ENCODE measurements at places on chromosomes 7 and 10.

DNA sequence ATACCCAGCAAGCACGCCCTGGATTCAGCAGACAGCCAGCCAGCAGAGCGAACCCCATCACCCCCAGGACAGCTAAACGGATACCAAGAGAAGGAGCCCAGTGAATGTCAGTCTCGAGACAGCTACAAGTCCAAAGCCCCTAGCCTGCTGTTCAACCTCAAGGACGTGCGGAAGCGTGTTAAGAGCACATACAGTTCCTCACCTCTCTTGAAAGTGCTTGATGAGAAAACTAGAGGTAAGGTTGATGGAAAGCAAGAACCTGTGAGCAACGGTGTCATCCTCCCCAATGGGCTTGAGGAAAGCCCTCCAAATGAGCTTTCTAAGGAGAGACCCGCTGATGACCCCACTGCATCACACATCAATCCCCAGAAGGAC, 24.9 kb downstream of the C10orf71 start:
- DNase-seq, result no peak
- H3K4me3 ChIP-seq, result no peak overlapping the region
- H3K4me1 ChIP-seq, result no peaks in the 10 kb centered on the region
- no peaks in the 10 kb centered on the region for H3K27me3 ChIP-seq
- no peak overlapping the region for H3K27ac ChIP-seq
- no peaks in the 10 kb centered on the region for H3K36me3 ChIP-seq

DNA sequence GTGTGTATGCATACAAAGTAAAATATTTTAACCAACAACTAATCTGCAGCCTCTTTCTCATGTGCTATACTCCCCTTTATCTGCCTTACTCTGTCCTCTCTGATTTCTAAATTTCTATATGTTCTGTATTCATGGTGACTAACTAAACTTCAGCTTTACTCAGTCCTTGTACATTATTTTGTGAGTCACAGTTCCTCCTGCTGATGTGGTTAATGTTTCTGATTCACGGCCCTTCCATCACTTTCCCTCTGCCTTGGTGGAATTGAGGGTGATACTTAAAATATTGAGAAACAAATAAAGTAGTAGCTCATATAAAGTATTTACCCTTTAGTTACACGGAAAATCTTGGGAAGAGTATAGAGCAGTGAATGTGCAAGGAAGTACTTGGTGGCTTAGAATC, 899.1 kb upstream of the ZWINT start:
- H3K27me3 ChIP-seq, result no peaks in the 10 kb centered on the region
- H3K36me3 ChIP-seq, result no peaks in the 10 kb centered on the region
- no peak overlapping the region for H3K27ac ChIP-seq

GRCh38 chr7:114889646-114890285, 32.1 kb upstream of the MDFIC start:
- no peaks in the 10 kb centered on the region for H3K4me1 ChIP-seq
- no peak overlapping the region for H3K4me3 ChIP-seq
- no peaks in the 10 kb centered on the region for H3K36me3 ChIP-seq
- H3K27me3 ChIP-seq, result no peaks in the 10 kb centered on the region
- no peak overlapping the region for H3K27ac ChIP-seq

GRCh38 chr10:66886848-66887247, 39.0 kb upstream of the LRRTM3 start:
- no peaks in the 10 kb centered on the region for H3K36me3 ChIP-seq
- H3K27me3 ChIP-seq, result no peaks in the 10 kb centered on the region
- no peaks in the 10 kb centered on the region for H3K4me1 ChIP-seq
- no peak for DNase-seq

DNA sequence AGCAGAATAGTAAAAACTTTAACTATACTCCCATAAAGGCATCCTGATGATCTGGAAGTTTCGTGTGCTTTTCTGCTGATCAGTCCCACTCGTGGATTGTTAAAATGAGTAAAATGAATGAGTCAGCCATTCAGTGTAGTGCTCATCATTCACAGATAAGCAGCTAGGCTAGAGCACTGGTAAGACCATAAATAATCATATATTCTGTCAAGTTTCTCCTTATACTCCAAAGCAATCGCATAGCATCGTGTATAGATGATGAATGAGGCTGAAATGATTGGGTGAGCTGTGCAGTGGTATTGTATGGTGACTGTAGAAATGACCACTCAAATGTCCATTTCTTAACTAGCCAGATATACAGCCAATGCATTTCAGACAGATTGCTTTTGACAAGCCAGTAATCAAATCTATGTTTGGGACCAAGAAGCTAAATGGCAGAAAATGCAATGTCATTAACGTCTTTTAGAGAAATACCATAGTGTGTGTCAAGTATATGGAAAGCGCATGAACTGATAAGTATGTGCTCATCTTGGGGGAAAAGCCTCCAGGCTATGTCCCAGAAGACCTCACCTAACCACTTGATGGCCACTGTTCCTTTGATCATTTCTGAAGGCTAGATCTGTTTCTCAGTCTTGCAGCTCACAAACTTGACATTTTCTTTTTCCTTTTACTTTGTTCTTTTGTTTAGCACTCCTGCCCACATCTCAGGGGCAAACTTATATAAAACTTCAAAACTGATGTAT, 227.2 kb upstream of the FAM3C start:
- no peak for DNase-seq
- H3K27ac ChIP-seq, result no peak overlapping the region
- H3K4me1 ChIP-seq, result no peaks in the 10 kb centered on the region
- H3K4me3 ChIP-seq, result no peak overlapping the region
- H3K27me3 ChIP-seq, result no peaks in the 10 kb centered on the region

DNA sequence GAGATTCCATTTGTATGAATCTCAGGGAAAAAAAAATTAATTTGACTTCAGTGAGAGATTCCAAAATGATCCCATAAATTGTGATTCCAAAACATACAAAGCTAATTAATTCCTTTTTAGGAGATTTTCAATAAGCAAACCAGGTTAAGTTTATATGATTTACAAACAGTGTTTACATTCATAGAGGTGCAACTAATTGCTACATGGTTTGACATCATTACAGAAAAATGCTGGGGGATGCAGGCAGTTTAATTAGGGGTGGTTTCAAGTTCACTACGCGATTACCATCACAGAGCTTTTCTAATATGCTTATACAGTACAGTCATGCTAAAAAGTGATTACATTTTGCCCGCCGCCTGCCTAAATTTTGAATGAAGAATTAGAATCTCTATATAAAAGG, 143.2 kb upstream of the MGMT start:
- no peaks in the 10 kb centered on the region for H3K36me3 ChIP-seq
- H3K27me3 ChIP-seq, result no peaks in the 10 kb centered on the region
- H3K4me1 ChIP-seq, result no peaks in the 10 kb centered on the region

DNA sequence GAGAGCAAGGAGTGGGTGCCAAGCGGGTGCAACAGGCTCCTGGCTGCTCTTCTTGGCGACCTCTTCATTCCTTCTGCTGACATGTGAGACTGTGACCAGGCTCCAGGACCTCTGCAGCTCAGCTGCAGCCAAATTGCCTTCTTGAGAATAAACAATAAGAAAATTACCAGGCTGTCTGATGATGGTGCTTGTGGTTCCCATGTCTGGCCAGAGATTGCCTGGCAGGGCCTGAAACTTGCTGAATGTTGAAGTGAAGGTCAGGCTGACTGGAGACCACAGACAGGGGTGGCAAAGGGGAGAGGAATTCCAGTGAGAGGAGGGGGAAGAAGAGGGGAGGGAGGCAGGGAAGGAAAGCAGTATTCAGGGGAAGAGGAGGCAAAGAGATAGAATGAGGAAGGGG, 497.4 kb upstream of the PODXL start:
- no peaks in the 10 kb centered on the region for H3K36me3 ChIP-seq
- H3K27ac ChIP-seq, result no peak overlapping the region
- DNase-seq, result no peak
- H3K4me1 ChIP-seq, result no peaks in the 10 kb centered on the region
- H3K4me3 ChIP-seq, result no peak overlapping the region
- no peaks in the 10 kb centered on the region for H3K27me3 ChIP-seq

GRCh38 chr7:6705959-6706665, 635 bp downstream of the ZNF12 start:
- H3K4me3 ChIP-seq, result peak overlapping the region; percentile 75
- H3K27me3 ChIP-seq, result no peaks in the 10 kb centered on the region

- H3K27ac ChIP-seq, result no peak overlapping the region
- DNase-seq, result no peak
- peaks cover 5% of the 10 kb centered on the region for H3K36me3 ChIP-seq
- peaks cover under 1% of the 10 kb centered on the region for H3K4me1 ChIP-seq
Observed at GRCh38 chr10:129472696-129473555, 5.9 kb downstream of the MGMT start.

DNA sequence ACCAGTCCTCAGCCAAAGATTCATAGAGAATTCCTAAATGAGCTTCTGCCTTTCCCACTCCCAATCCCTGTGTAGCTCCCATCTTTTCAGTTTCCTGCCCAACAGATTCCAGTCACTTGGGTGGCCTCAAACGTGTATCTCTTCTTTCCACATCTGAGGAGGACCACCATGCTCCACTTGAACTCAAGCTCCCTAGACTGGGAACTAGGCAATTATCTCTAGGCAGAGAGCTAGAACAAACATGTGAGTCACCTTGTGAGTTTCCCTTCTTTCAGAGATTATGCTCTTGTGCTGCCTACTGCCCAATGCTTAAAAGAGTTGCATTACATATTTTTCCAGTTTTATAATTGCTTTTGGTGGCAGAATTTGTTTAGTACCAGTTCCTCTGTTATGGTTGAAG, 178.0 kb downstream of the MDFIC start:
- no peak overlapping the region for H3K27ac ChIP-seq
- H3K36me3 ChIP-seq, result no peaks in the 10 kb centered on the region
- H3K27me3 ChIP-seq, result no peaks in the 10 kb centered on the region
- H3K4me3 ChIP-seq, result no peak overlapping the region

- no peaks in the 10 kb centered on the region for H3K36me3 ChIP-seq
- H3K4me1 ChIP-seq, result peaks cover 3% of the 10 kb centered on the region
- H3K27me3 ChIP-seq, result no peaks in the 10 kb centered on the region
- DNase-seq, result no peak
- H3K4me3 ChIP-seq, result no peak overlapping the region
Observed at GRCh38 chr10:98170249-98171117, 36.0 kb downstream of the R3HCC1L start.

GRCh38 chr10:43222210-43222720, 44.6 kb downstream of the RASGEF1A start:
- no peak for DNase-seq
- no peaks in the 10 kb centered on the region for H3K4me1 ChIP-seq
- H3K27me3 ChIP-seq, result no peaks in the 10 kb centered on the region
- no peak overlapping the region for H3K4me3 ChIP-seq
- H3K27ac ChIP-seq, result no peak overlapping the region
- H3K36me3 ChIP-seq, result no peaks in the 10 kb centered on the region

DNA sequence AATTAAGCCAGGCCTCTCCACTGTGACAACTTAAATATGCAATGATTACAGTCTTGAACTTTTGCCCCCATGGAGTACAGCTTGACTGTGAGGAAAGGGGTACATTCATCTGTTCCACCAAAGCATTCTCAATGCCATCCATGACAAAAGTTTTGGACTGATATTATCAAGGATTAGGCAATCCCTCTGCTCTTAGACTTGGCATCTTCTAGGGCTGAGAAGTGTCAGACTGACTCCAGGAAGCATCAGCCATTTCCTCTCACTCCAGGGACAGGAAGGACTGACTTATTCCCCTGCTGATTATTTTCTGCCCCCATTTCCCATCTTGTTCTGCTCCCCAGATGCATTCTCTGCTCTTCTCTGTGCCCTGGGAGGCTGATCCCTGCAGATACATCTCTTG, 69.7 kb downstream of the ZNF365 start:
- no peak overlapping the region for H3K4me3 ChIP-seq
- no peaks in the 10 kb centered on the region for H3K4me1 ChIP-seq

DNA sequence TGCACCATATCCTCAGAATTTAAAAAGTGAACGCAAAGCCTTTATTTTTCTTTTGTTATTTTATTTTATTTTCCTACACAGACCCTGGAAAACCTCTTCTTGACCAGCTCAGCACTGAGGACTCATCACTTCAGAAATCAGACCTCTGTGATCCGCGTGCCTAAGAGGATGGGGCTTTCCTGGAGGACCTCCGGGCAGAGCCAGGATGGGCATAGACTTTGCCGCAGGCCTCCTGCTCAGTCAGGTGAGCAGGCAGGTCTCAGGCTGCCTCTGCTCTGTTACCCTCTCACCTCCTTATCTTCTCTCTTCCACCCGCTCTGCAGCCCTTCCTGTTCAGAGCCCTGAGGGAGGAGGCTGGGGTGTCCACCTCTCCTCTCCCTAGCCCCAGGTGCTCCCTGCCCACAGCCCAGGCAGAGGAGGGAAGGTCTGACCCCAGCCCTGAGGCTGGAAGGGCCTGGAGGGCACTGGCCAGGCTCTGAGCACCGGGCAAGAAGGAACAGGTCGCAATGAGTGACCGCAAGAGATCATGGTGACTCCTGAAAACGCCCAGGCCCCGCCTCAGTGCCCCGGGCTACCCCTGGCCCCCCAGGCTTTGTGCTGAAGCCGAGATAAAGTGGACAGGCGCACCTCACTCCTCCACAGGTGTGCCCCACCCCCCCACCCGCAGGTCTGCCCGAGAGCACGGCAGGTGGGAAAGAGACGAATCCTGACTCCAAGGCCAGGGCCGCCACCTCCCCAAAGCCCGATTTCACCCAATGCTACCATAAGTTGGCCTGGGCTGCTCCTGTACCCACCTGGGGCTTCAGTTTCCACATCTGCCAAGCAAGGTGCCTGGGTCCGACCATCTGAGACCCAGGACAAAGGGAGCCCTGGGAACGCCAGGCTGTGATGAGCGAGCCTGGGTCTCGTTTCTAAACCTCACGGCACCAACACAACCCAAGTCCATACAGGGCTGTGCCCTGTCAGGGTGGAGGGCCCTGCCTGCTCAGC, 2.8 kb downstream of the CALML5 start:
- no peak for DNase-seq
- no peaks in the 10 kb centered on the region for H3K27me3 ChIP-seq
- no peaks in the 10 kb centered on the region for H3K4me1 ChIP-seq
- H3K4me3 ChIP-seq, result no peak overlapping the region

DNA sequence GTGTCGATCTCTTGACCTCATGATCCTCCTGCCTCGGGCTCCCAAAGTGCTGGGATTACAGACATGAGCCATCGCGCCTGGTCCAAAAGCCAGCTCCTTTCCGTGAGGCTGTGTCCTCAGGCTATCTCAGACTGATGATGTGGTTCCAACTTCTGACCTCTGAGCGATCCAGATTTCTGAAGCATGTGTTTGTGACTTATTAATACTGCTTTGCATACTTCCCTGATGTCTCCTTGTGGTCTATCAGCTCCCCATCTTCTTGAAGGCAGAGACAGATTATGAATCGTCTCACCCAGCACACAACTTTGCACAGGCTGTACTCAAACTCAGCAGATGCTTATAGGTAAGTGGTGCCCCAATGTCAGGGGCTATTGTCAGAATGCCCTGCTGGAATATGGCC, 2.0 kb upstream of the PLPP4 start:
- no peaks in the 10 kb centered on the region for H3K4me1 ChIP-seq
- peaks cover 36% of the 10 kb centered on the region for H3K27me3 ChIP-seq
- H3K4me3 ChIP-seq, result no peak overlapping the region

GRCh38 chr10:13439313-13440184, 89.3 kb downstream of the BEND7 start:
- DNase-seq, result no peak
- peak overlapping the region; percentile 56 for H3K4me3 ChIP-seq
- H3K27ac ChIP-seq, result no peak overlapping the region
- peaks cover 15% of the 10 kb centered on the region for H3K4me1 ChIP-seq
- no peaks in the 10 kb centered on the region for H3K36me3 ChIP-seq

GRCh38 chr7:104267701-104268368, 60.0 kb upstream of the ORC5 start:
- peaks cover 7% of the 10 kb centered on the region for H3K27me3 ChIP-seq
- DNase-seq, result no peak
- no peak overlapping the region for H3K4me3 ChIP-seq
- no peaks in the 10 kb centered on the region for H3K36me3 ChIP-seq
- no peaks in the 10 kb centered on the region for H3K4me1 ChIP-seq
- no peak overlapping the region for H3K27ac ChIP-seq

GRCh38 chr10:11013836-11014235, 3.8 kb upstream of the CELF2 start:
- H3K4me1 ChIP-seq, result peaks cover 8% of the 10 kb centered on the region
- peaks cover 32% of the 10 kb centered on the region for H3K27me3 ChIP-seq
- no peak overlapping the region for H3K27ac ChIP-seq
- H3K4me3 ChIP-seq, result no peak overlapping the region
- H3K36me3 ChIP-seq, result no peaks in the 10 kb centered on the region
- DNase-seq, result no peak
